Stimulated activated CD8-positive, alpha-beta memory T cell treated with anti-CD3 and anti-CD28 coated beads, Interleukin-4, amount 100 ng/mL, for 48 hours (primary cell): ENCODE measurements at places on chromosomes 7 and 10.

GRCh38 chr7:78993341-78993740 lies 460.1 kb downstream of the MAGI2 start:
- no peak for DNase-seq

GRCh38 chr7:94160719-94161435 lies 156.7 kb upstream of the BET1 start:
- no peak for DNase-seq

GRCh38 chr10:106917452-106918055 lies 247.0 kb downstream of the SORCS1 start:
- no peak for DNase-seq

DNA sequence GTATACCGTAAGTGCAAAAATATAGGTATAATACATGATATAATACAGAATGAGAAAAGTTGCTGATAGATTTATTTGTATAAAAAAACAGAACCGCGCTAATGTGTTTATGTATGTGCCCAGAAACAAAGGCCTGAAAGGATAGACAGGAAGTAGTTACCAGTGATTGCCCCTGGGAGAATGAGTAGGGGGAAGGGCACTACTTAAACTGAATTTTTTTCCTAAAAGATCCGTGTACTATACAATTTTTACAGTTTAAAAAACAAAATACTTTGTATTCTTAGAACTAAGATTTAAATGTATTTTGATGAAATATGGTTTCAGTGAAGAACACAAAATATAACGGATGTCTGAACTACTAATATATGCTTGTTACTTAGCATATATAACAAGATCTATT lies 2.9 kb downstream of the IPMK start:
- DNase-seq, result no peak

DNA sequence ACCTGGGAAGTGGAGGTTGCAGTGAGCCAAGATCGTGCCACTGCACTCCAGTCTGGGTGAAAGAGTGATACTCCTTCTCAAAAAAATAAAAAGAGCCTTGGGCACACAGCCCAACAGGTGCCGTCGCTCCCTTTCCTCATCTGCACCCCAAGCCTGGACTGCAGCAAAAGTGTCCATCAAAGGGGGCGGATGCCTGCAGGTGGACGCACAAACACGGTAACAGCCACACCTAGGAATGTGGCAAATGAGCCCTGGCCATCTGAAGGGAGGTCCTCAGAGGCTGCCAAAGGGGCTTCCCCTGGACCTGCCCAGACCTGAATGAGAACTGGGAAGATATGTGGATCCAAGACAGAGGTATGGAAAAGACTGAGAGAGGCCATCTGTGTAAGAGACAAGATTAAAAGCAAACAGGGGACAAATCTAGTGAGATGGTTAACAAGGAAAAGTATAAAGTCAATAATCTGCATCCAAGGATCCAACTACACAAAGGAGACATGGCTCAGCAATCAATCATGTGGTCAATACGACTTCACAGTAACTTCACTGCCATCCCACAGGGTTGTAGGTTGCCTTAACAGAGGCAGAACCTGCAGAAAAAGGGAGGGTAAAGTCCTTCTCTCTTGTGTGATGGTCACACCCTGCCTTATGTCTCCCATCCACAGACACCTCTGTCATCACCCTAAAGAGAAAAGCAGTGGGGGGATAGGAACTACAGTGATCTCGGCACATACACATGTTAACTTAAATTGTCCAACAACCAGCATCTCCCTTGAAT lies 25.4 kb downstream of the DRGX start:
- no peak for DNase-seq

DNA sequence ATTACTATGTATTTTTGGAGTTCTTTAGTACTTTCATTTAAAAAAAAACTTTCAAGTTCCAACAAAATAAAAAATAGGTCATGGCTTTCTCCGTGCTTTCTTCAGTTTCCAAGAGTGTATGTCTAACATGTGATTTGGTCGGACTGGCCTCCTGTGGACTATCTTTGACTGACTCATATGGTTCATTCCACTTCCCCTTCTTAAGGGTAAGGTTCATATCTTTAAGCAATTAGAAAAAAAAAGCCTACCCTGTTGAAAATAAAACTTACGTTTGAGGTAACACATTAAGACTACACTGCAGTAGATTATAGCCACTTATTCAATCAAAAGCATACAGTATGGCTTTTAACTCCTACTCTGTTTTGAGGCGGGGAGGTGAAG lies 112.8 kb upstream of the AHR start:
- no peak for DNase-seq

GRCh38 chr10:118594392-118595063 lies 920 bp downstream of the PRLHR start:
- DNase-seq, result peak; percentile 45

DNA sequence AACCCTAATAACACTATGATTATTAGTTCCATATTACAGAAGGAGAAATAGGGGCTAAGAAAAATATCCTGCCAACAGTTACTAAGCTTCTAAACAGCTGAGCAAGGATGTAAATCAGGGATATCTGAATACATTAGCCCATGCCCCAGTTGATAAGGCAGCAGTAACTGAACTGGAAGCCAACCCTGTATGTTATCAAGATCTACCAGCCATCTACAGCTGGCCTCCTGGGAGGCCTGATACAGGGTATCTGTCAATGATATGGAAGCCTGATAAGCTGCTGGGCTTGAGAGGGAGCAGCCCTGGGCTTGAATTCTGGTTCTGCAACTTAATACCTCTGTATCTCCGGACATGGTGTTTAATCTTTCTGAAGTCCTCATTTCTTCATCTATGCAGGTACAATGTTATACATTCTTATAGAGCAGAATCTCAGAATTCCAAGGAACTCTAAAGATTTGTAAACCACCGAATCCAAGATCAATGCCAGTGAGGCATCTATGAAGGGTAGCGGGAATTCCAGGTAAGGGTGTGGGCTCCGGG lies 37.9 kb upstream of the AFAP1L2 start:
- no peak for DNase-seq

DNA sequence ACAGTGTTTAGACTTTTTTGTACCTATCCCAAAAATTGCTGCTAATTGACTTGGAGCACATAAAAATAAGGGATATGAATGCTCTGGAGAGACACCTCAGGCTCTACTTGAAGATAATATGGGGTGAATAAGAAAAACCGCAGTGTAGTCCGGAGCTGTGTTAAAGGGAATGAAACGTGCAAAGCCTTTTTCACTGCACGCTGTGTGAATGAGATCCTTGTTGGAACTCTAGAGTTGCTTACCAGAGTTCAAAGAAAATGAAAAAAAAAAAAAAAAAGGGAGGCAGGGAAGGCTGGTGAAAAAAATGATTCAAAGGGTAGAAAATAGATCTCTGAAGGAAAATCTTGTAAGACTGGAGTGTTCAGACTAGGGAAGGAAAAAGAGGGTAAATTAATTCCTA lies 226.6 kb downstream of the LRMDA start:
- DNase-seq, result no peak

GRCh38 chr7:126119981-126120380 lies 1132.8 kb downstream of the GRM8 start:
- no peak for DNase-seq

GRCh38 chr7:87226495-87226894 lies 7.0 kb upstream of the TMEM243 start:
- no peak for DNase-seq

- DNase-seq, result peak; percentile 66
Measured at GRCh38 chr7:44072364-44073231, 7.2 kb upstream of the PGAM2 start.

- no peak for DNase-seq
Measured at GRCh38 chr10:122159141-122159970, 111.7 kb upstream of the BTBD16 start.

DNA sequence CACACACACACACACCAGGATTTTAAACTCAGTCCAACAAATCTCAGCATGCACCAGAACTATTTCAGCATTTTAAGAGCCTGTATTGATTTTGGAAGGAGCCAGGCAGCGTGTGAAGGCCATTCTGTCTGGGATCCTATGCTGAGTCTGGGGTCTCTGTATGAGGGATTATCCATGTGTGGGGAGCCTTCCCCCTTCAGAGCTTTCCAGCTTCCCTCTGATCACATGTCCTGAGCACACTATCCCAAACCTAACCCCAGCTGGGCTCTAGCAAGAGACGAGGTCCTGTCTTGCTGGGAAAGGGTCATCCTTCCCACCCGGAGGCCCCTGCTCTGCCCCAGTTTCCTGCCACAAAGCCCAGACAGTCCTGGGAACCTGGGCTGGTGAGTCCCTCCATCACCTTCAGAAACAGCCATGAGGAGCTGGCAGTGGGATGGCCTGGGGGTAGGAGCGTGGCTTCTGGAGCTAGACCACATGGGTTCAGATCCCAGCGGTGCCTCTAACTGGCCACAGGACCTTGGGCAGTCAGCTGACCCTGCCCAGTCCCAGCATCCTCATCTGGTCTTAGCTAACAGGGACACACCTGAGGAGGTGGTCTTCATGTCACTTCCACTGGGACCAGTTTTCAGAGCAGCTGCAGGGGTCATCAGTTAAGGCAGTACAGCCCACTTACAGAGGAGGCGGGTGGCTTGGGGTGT lies 79.6 kb upstream of the RET start:
- DNase-seq, result no peak

DNA sequence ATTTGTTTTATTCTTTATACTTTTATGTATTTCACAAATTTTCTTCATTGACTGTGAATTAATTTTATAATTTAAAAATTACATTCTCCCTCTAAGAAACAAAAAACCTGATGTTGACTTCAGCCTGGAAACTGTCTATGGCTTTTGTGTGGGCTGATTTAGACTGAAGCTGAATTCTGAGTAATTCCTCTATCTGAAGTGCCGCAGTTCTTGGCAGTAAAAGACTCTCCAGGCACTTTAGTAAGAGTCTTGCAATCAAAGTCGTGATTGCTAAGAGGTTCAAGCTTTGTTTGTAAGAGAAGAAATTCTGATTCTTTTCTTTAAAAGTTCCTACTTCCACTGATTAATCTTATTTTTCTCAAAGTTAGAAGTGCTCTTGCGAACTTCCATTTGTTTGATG lies 3.4 kb upstream of the CEP41 start:
- DNase-seq, result no peak

GRCh38 chr10:108452533-108452932 lies 1288.0 kb upstream of the SORCS1 start:
- no peak for DNase-seq

- no peak for DNase-seq
Measured at GRCh38 chr10:79927111-79927828, 21.6 kb downstream of the SFTPD start.
